ENCODE measurements at places on chromosomes 1 and 21.

GRCh38 chr1:162703708-162704107 is 71.4 kb downstream of the DDR2 start:
- no peak for DNase-seq

DNA sequence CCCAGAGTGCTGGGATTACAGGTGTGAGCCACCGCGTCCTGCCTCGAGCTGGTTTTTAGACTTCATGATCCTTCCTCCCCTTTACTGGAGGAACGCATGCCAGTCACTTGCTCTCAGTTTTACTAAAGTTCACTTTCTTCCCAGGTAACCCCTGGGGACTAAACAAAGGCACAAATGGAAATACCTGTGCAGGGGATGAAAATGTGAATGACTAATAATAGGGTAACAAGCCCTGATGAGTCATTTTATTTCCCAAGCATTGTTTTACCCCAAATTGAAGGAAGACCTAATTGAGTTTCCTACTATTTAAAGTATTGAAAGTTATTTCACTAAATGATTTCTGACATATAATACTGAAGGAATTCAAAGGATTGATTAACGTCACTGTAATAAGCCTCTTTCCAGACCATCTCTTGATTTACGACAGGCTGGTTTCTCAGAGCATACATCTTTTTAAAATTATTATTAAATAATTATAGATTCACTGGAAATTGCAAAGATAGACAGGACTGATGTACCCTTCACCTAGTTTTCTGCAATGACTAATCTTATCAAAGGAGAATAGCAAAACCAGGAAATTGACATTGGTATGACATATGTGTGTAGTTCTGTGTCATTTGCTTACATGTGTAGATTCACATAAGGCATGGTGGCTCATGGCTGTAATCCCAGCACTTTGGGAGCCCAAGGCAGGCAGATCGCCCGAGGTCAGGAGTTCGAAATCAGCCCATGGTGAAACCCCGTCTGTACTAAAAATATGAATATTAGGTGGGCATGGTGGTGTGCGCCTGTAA is 53.2 kb upstream of the SOD1 start:
- no peak for DNase-seq

DNA sequence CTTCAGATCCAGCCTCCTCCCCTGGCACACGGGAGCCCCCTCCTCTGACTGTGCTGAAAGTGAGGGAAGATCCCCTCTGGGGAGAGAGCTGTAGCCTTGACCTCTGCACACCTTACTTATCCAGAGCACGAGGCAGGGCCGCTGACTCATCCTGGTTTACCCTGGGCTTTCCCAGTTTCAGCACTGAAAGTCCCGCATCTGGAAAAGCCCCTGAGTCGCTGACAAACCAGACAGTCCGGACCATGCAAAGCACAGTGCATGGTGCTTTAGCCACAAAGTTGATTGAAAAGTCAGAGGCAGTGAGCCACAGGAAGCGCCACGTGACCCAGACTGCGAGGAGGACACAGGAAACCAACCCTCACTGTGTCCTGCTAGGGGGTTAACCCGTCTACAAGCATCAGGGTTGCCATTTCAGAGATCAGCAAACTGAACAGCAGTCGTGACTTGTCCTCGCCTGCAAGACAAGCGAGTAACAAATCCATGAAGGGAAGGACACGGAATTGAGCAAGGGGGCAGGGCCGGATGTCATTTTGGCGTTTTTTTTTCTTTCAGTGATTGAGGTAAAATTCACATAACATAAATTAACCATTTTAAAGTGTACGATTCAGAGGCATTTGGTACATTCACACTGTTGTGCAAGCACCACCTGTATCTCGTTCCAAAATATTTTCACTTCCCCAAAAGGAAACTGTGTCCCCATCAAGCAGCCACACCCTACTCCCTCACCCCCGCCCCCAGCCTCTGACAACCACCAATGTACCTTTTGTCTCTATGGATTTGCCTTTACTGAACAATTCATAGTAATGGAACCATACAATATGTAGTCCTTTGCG is 19.9 kb upstream of the IFNGR2 start:
- DNase-seq: no peak

- DNase-seq: no peak
These were observed 1.5 kb downstream of the C1orf116 start for GRCh38 chr1:207031016-207031415.

DNA sequence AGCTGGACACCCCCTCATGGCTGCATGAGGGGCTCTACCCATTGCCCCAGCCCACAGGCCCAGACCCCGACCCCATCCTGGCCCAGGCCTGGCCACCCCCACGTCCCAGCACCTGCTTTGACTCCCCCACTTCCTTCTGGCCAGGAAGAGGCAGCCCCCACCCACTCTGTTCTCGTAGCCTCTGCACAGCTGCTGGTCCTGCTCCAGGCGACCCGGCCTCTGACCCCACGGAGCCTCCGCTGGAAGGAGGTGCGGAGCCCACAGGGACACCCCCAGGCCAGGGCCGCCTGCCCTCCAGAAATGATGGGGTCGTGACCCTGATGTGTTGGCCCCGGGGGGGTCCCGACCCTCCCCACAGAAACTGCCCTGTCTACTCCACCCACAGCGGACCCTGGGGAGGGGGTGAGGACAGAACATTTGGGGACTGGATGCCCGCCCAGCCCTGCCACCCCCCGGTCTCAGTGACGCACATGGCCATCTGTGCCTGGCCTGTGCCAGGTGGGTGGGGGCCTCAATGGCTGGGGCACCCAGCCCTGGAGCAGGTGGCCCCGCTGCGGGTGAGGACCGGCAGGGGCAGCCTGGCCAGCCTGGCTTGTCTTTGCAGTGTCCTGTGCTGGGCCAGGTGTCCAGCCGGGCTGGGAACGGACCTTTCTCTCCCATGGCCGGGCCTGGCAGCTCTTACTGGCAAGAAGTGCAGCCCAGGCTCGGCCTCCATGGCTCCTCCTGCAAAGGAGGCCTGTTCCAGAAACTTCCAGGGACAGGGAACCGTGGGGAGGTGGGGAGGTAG is 78.6 kb downstream of the MORN1 start:
- DNase-seq: no peak

DNA sequence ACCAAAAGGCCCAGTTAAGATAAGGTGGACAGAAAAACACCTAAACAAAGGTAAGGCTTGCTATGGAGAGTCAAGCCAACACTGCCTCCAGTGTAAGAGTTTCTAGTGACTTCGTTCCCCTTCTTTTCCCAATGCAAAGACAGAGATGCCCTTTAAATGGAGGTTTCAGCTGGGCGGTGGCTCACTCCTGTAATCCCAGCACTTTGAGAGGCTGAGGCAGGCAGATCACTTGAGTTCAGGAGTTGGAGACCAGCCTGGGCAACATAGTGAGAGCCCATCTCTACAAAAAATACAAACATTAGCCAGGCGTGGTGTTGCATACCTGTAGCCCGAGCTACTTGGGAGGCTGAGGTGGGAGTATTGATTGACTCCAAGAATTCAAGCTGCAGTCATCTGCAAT is 24.0 kb upstream of the COL6A1 start:
- DNase-seq: no peak

DNA sequence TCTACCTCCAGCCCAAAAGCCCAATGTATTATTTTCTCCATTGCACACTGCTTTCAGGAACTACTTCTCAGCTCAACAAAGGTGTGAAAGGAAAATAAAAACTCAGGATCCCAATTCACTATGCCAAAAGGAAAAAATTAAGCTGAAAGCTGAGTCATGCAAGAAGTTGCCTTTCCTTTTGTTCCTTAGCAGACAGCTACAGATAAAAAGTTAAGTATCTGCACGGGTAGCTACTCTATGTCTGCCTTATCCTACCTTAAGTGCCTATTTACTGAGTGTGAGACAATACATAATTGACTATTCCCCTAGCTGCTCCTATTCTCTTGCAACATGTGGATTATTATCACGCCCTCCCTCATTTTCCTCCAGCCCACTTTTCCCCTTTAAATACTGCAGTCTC is 84.1 kb downstream of the ADCY10 start:
- no peak for DNase-seq

DNA sequence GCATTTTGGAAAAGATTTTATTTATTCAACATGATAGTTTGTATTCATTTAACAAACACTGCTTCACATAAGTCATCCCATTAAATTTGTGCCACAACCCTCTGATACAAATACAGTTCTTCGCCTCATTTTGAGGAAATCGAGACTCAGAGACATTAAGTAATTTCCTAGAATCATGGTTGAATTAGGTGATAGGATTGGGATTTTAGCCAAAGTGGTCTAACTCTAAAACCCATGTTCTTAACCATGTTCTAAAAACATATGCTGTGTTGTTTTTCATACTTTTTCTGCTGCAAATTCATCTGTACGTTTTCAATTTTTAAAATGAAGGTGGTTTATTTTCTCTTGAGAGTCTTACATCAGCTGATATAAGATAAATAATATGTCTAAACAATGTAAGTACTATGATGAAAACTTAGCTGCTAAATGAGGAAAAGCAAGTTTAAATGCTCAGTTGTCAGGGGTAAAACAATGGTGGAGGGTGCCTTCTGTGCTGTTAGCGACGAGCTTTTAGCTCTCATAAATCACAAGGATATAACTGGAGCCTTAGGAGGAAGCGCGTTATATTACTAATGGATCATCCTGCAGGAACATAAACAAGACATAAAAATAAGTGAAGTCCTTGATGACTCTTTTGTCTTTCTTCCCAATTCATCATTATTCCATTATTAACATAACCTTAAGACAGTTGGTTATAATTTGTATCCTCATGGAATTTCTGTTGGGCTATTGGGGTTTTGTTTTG is 97.7 kb downstream of the CACHD1 start:
- DNase-seq: no peak

DNA sequence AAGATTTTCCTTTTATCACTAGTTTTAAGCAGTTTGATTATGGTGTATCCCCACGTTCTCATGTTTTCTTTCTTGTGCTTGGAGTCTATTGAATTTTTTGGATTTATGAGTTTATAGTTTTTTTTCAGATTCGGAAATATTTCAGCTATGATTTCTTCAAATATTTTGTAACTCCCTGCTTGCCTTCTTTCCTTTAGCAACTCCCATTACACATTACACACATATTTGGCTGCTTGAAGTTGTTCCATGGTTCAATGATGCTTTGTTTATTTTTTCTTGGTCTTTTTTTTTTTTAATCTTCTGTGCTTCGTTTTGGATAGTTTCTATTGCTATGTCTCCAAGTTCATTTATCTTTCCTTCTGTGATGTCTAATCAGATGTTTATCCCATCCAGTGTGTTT is 48.5 kb upstream of the WARS2 start:
- DNase-seq: no peak

- no peak for DNase-seq
These were observed 17.2 kb downstream of the PKN2 start for GRCh38 chr1:88701275-88701674.

GRCh38 chr1:176066709-176067108 is 140.4 kb downstream of the COP1 start:
- no peak for DNase-seq

DNA sequence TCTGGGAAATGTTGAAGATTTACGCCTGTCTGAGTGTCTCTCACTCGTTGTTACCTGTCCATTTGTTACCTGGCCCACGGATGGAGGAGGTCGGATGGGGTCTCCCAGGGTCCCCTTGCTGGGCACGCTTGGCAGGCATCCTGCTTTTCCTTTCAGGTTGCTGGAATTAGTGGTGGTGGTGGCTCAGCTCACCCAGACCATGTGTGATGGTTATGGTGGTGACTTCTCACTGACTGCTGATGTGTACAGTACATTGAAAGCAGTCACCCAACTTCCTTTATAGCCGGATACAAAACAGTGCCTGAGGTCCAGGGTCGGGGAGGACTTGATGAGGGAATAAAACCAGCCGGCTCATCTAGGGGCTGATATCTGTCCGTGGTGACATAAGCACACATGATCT is 19.5 kb downstream of the MAPKAPK2 start:
- no peak for DNase-seq

- DNase-seq: no peak
These were observed 3.0 kb upstream of the TUFT1 start for GRCh38 chr1:151537112-151537511.

DNA sequence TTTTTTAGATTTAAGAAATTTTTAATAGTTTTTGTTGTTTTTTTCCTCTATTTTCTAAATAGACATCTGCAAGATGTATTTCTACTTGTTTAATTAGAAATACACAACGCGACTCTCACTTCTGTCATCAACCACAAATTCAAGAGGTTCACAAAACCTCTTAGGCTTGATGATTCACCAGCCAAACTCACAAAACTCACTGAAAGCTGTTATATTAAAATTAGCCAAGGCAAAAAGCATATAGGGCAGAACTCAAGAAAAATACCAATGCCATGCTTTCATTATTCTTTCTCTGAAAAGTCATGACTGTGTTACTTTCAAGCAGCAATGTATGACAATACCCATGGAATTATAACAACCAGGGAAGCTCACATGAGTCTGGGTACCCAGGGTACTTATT is 487.0 kb upstream of the RGS18 start:
- no peak for DNase-seq

- DNase-seq: no peak
These were observed 1.8 kb upstream of the ADAMTS1 start for GRCh38 chr21:26847002-26847401.

DNA sequence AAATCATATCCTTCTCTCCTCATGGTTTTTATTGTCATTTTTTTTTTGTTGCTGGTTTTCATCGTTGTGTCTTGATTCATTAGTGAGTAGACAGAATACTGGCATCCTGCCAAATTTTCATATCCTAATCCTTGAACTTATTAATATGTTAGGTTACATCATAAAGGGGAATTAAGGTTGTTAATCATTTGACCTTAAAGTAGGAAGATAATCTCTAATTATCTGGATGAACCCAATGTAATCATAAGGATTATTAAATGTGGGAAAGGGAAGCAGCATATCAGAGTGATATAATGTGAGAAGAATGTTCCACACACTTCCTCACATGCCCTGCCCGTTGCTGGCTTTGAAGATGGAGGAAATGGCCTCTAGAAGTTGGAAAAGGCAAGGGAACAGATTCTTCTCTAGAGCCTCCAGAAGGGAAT is 299.7 kb downstream of the HMCN1 start:
- no peak for DNase-seq

GRCh38 chr1:235938709-235939479 is 72.2 kb upstream of the LYST start:
- no peak for DNase-seq

DNA sequence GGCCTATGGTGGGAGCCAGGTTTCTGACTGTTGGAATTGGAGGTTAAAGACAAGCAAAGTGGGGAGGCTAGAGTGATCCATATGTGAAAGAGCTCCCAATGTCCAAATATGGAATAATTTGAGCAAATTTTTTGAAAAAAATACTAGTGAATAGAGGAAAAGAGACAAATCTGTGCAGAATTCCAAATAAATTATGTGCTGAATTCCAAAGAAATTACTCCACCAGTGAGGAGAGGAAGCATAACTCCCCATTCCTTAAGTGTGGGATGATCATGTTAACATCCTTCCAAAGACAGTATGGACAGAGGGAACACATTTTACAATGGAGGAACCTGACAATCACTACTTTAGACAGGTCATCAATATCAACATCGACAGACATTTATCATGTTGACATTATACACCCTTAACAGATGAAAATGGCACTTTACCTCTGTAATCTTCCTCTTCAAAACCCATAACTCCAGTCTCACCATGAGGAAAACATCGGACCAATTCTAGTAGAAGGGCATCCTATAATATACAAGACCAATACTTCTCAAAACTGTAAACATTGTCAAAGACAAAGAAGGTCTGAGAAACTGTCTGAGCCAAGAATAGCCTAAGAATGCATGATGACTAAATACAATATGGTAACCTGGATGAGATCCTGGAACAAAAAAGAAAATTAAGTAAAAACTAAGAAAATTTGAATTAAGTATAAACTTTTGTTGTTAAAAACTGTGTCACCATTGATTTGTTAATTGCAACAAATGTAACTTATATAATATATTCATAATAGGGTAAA is 71.5 kb upstream of the RGS4 start:
- DNase-seq: no peak

GRCh38 chr1:211688421-211688820 is 13.0 kb upstream of the NEK2 start:
- DNase-seq: no peak

GRCh38 chr1:10765734-10766478 is 30.5 kb downstream of the CASZ1 start:
- no peak for DNase-seq
